PC-9 (cell line): ENCODE measurements at places on chromosomes 16 and 17. TPM values are rescaled to one million over a fixed set of nuclear protein-coding genes. Genes with fewer than 3 reads are reported as not detected.
A peak's percentile ranks its signal among the peaks of the same experiment; 100 is the strongest.

EME1 gene
- total RNA-seq: 18.2 and 21.0 TPM in 2 replicates

- no peaks in the 10 kb centered on the region for H3K4me1 ChIP-seq
- DNase-seq: no peak
- no peaks in the 10 kb centered on the region for H3K27me3 ChIP-seq
- no peak overlapping the region for H3K27ac ChIP-seq
- no peak overlapping the region for H3K4me3 ChIP-seq
Measured at GRCh38 chr17:64172510-64172909, 42.6 kb upstream of the ERN1 start.

DNA sequence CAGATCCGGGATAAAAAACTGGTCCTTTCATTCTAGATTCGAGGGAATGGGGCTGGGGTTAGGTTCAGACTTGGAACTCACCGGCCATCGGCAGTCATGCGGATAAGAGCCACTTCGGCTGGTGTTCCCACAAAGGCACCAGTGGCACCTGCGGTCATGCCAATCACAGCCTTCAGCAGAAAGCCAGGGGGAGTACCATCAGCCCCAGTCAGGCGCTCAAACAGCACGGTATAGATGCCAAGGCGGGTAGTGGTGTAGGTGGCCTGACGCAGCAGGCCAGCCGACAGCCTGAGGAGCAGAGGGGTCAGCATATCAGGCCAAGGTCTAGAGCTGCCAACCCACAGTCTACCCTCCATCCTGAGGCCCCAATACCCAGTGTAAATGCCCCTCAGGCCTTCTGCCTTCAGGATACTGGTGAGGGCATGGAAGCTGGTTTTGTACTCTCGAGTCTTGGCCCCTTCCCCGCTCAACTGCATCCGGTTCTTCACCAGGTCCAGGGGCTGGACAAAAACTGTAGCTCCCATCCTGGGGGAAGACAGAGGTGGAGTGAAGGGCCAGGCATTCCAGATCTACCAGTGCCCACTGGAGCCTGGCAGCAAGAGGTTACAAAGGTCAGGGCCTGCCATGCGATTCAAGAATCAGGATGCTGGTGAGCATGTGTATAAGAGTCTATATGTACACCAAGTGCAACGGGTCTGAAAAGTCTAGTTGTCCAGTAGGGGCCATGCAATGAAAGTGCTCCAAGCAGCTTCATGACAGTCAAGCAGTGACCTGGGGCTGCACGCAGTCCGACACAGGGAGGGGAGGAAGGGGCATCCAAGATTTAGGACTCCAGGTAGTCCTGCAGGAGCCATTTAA, 929 bp downstream of the SLC25A11 start:
- H3K27me3 ChIP-seq: no peaks in the 10 kb centered on the region
- H3K4me3 ChIP-seq: peak overlapping the region; percentile 93
- peak overlapping the region; percentile 87 for H3K27ac ChIP-seq
- DNase-seq: no peak
- H3K4me1 ChIP-seq: peaks cover 30% of the 10 kb centered on the region

TUBG1 gene
- 79.1 and 85.6 TPM in 2 replicates for total RNA-seq
